ENCODE measurements at places on chromosomes 5 and 9.

DNA sequence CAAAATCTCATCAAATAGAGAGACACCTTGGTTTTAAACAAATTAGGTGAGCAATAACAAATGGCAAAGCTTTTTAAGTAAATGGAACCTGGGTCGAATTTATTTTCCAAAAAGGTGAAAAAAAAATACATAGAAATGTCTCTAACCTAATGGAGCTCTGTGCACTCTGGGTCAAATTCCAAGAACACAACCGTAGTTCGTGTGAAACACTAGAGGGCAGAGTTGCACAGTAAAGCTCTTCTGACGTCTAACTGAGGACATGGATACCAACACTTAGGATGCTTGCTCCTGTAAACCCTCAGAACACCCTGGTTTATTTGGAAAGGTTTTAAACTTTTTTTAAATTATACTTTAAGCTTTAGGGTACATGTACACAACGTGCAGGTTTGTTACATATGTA is 18.9 kb downstream of the MARCHF11 start:
- no peak for DNase-seq

DNA sequence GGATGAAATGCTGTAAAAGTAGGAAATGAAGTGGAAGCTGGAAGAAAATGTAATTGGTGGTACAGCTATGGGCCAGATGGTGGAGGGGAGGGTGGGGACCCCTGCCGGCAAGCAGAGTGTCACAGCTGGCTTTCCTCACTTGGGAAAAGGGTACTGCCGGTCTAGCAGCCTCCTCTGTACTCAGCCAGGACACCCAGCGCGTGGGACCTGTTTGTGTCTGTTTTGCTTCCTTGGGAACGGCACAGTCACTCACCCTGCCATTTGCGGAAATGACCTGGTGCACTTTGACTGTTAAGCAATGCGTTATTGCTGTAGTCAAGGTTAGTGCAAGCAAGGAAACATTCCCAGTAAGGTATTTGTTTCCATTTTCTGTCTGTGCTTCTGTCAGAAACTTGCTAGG is 10.1 kb downstream of the TMEM252 start:
- no peak for DNase-seq

DNA sequence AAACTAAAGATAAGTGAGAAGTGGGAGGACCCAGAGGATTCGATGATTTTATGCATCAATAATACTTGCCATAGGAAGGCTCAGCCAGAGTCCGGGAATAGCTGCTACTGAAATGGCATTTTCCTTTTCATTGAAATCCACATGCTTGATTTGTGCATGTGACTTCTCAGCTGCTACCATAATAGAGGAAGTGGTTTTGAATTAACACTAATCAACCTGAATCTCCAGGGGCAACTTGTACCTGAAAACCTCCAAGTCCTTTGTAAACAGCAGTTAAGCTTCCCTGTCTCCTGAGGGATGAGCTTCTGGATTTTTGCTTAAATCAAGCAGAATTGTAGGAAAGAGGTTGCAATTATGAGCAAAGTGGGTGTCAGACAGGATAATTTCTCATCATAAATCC is 124.9 kb downstream of the PPP2R2B start:
- no peak for DNase-seq

GRCh38 chr9:73183917-73184861 is 32.5 kb downstream of the ANXA1 start:
- DNase-seq = no peak

- DNase-seq = no peak
Measured at GRCh38 chr5:114411380-114411931, 49.6 kb downstream of the KCNN2 start.

DNA sequence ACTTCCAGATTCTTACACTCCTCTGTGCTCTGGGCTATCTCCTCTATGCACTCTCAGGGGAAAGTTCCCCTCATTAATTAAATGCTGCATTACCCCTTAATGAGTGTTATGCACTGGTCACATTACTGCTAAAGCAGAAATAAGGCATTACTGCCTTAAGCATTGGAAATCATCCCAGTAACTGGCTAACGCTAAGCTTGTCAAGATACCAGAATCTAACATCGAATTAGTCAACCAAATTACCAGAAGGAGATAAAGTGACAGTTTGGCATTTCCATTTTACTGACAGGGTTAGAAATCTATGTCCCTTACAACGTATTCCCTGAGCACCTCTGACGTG is 69.5 kb upstream of the FAM169A start:
- no peak for DNase-seq

Measured in stimulated activated CD4-positive, alpha-beta T cell treated with anti-CD3 and anti-CD28 coated beads, TNF-alpha, amount 100 ng/mL, for 1 hour (primary cell).